ENCODE measurements at places on chromosomes 1 and 21.

- DNase-seq = no peak
Measured at GRCh38 chr1:157753611-157754010, 23.3 kb downstream of the FCRL2 start.

DNA sequence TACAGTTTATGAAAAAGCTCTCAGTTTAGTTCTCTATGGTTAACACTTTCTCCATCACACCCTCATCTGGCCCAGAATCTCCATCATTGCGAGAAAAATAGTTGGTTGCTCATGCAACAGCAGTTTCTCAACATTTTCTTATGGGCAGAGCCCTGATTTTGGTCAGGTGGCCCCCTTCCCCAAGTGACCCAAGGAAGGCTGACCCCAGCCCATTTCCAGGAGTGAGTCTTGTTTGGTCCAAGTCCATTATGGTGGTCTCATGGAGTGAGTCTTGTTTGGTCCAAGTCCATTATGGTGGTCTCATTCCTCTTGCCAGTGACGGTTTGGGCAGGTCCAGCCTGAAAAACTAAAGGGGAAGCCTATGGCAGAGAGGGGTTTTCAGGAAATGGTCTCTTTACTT lies 1.5 kb upstream of the TRIM62 start:
- no peak for DNase-seq

- no peak for DNase-seq
Measured at GRCh38 chr1:43279666-43280065, 5.7 kb downstream of the C1orf210 start.

- no peak for DNase-seq
Measured at GRCh38 chr1:115867216-115867615, 26.3 kb upstream of the NHLH2 start.

DNA sequence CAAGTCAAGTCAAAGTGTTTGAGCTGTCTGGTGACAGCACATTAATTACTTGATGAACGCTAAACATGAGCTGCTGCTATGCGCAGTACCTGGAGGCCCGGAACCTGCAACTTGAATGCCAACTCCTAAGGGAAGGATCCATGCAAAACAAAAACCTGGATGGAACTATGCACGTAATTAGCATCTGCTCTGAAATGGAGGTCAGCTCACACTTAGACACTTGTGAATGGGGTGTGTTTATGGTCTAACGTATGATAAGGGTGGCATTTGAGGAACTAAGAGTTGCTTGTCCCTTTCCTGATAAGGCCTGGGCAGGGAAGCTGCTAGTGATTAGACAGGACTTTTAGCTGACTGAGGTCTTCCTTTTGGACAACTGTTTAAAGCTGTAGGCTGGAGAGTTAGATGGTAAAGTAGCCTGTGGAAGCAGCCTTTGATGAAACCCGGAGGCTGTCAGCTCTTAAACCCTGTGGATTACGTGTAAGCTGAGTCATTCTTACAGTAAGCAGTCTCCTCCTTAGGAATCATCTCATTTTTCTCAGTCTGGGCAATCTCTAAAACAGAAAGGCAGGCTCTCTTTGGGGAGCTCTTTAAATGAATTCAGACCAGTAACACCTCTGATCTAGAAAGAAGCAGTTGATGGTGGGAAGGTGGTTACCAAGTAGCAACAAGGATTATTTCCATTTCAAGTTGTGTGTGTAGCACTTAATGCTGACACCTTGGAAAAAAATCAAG lies 6.8 kb downstream of the TENT5C start:
- DNase-seq = no peak

DNA sequence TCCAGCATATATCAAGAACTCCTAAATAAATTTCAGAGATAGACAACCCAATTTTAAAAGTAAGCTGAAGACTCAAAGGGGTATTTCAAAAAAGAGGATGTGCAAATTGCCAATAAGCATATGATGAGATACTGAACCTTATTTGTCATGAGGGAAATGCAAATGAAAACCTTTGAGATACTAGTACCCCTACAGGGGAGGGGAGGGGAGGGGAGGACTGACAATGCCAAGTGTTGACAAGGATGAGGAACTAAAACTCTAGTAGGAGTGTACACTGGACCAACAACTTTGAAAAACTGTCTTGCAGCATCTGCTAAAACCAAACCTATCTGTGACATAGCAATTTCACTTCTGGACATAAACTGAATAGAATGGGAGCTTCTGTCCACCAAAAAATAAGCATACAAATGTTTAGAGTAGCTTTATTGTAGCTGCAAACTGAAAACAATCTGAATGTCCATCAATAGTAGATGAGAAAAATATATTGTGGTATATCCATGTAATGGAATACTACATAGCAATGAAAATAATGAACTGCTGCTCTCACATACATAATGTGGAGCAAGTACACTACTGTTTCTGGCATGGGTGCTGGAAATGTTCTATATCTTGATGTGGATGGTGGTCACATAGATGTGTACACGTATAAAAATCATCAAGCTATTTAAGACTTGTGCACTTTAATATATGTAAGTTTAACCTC lies 57.2 kb downstream of the CDK18 start:
- no peak for DNase-seq

DNA sequence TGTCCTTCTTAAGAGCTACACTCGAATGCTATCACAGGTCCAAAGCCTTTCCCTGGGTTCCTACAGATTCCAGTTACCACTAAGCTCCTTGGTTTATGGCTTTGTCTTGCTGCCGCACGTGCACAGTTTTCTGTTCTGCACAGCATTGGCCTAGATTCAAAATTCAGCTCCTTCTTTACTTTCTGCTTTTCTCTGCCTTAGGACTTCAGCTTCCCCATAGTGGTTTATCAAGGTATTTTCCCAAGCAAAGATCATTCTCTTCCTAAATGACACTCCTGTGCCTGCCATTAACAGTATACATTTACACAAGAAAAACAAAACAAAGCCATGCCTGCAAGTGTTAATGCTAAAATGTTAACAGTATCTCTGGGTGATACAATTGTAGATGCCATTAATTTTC lies 41.8 kb downstream of the PTPRU start:
- no peak for DNase-seq
